Fibroblast of gingiva (primary cell): ENCODE measurements at places on chromosomes 3 and 15.
A peak's percentile ranks its signal among the peaks of the same experiment; 100 is the strongest.

- DNase-seq: no peak
These were observed 6.7 kb downstream of the VIPR1 start for GRCh38 chr3:42509111-42509510.

DNA sequence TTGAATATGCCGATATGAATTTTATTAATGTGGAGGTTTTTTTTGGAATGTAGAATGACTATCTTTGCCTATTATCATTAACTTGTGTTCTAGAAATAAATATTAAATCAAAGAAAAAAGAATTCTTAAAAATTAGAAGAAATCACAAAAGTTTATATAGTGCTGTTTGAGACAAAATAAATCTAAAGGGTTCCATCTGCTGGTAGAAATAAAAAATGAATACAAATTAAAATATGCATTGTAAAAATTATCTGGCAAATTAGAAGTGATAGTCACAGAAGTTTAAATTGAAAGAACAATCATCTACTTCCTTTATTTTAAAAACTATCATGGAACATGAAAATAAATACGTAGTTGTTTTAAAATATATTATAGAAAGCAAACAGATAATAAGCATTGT, 22.7 kb upstream of the ZBTB20 start:
- DNase-seq: no peak

DNA sequence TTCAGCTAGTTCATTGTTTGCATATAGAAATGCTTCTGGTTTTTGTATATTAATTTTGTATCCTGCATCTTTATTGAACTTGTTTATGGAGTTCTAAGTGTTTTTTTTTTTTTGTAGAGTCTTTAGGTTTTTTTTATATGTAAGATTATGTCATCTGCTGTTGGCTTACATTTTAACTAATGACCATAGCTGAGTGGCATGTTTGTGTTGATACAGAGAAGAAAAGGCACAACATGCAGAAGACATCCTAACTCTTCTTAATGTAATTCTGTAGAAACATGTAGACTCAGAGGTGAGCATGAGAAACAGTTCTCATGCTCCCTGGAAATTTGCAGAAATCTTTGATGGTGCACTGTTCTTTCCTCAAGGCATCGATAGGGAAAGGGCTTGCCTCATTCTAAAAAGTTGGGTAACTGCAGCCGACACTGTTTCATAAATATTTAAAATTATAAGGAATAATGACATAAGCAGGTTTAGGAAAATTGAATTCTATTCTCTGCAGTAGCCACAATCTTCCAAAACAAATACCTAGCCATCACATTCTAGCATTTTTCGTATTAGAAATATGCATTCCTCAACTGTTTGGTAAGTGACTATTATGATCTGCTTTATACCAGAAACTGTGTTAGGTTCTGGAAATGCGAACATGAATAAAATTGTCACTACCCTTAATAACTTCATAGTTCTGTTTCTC, 499.6 kb upstream of the KCNMB2 start:
- DNase-seq: peak; percentile 13

GRCh38 chr3:150449169-150449721, 41.1 kb downstream of the TSC22D2 start:
- DNase-seq: peak; percentile 68

GRCh38 chr3:2354702-2355101, 256.0 kb downstream of the CNTN4 start:
- DNase-seq: no peak

GRCh38 chr3:156908398-156908797, 82.2 kb downstream of the LEKR1 start:
- no peak for DNase-seq

GRCh38 chr3:141227752-141228151, 3.9 kb upstream of the PXYLP1 start:
- peak; percentile 52 for DNase-seq

DNA sequence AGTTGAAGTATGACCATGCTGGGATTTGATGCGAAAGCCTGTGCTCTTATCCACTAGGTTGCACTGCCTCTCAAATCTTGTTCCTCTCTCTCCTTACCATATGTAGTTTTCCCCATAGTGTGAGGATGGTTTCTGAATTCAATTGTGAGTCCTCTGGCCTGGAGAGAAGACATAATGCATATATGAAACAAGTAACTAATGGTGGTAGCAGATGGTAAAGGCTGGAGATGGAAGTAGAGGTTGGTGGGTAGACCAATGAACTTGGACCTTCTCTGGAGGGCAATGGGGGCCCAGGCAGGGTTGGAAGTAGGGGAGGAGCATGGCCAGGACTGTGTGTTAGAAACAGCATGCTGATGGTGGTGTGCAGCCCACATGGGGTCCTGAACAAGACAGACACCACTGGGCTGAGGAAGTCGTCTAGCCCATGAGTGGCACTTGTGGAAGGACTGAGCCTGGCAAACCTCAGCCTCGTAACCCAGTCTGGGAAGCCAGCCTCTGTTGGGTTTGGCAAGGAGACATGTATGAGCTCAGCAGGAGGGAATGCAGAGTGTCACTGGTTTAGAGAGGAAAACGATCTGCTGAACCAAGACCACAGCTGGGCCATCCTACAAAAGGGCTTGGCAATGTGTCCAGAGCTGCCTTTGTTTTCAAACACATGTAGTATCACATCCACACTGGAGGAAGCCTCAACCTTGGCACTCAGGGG, 18.5 kb upstream of the LMCD1 start:
- DNase-seq: peak; percentile 96

GRCh38 chr15:66823601-66824000, 121.6 kb downstream of the SMAD6 start:
- DNase-seq: no peak

DNA sequence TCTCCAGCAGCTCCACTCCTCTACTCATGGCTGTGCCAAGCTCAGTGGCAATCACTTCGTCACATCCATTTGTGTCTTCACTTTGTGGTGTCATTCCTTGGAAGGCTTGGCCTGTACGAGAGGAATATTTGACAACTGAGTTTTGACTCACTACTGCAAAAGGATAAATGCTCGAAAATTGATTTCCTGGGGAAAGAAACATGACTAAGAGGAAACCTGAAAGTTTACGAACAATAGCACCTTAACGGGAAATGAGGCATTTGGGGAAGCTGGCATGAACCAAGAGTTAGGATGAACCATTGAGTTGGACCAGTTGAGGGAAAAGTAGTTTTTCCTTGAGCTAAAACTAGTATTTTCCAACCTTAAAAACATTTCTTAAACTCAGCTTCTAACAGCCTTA, 74.2 kb upstream of the ABHD17C start:
- peak; percentile 19 for DNase-seq

DNA sequence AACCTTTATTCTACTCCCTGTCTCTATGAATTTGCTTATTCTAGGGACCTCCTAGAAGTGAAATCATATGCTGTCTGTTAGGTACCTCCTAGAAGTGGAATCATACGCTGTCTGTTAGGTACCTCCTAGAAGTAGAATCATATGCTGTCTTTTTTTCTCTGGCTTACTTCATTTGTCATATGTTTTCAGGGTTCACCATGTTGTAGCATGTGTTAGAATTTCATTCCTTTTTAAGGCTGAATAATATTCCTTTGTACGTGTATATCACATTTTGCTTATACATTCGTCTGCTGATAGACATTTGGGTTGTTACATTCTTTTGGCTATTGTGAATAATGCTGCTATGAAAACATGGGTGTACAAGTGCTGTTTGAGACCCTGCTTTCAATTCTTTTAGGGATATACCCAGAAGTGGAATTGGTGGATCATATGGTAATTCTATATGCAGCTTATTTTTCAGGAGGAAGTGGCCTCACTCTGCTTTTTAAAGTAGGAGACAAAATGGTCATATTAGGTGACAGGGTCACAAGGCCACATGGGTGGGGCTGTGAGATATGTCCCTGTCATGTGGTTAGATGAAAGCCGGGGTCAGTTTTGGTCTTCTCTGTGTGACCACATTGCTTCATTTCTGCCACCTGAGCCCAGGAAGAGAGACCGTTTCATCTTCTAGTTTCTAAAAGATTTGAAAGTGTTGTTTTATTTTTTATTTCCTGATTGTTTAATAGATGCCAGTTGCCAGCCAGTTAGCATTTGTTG, 76.7 kb downstream of the FLNB start:
- DNase-seq: no peak

GRCh38 chr3:128372281-128372680, 94.4 kb downstream of the DNAJB8 start:
- DNase-seq: no peak

DNA sequence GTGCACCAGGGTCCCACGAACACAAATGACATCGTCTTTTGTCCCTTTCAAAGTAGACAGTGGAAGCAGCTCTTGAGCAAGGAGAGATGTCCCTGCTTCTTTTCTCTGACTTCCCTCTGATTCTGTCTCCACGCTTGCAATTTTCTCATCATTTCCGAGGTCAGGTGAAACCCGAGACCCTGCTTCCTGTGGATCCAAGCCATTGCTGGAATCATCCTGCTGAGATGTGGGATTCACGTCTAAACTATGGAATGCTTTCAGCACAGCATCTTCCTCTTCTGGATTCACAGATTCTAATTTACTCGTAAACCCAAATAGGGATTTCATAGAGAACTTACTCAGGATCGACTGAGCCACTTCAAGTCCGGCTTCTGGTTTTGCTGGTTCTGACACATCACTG, 127.1 kb downstream of the FMN1 start:
- peak; percentile 57 for DNase-seq

DNA sequence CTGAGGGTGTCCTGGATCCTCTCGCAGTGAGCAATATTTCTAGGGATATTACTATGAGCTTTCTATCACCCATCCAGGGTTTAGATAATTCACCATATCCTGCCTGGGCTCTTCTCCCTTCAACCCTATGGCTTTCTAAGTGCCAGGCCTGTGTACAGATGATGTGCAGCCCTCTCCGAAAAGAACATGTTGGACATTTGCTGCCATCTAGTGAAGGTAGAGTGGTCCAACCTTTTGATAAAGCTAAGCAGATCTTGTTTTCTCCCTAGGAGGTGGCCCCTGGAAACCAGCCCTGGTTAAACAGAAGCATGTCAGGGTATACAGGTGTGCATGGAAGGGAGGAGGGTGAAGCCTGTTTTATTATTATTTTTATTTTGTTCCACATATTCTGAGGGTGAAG, 27.9 kb upstream of the SCN10A start:
- DNase-seq: peak; percentile 45

DNA sequence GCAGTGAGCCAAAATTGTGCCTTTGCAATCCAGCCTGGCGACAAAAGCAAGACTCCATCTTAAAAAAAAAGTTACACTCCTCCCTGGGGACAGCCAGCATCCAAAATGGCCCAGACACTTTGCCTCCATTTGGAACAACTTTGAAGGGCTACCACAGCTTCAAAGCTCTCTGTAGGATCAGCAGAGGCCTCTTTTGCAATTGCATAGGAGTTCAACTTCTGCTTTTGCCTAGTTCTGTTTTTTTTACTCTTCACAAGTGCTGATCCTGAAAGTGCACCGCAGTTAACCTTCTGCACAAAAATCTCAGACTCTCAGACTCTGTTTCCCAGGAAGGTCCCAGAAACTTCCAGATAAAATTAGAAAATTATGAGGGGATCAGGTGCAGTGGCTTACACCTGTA, 25.2 kb upstream of the SLC4A7 start:
- no peak for DNase-seq

DNA sequence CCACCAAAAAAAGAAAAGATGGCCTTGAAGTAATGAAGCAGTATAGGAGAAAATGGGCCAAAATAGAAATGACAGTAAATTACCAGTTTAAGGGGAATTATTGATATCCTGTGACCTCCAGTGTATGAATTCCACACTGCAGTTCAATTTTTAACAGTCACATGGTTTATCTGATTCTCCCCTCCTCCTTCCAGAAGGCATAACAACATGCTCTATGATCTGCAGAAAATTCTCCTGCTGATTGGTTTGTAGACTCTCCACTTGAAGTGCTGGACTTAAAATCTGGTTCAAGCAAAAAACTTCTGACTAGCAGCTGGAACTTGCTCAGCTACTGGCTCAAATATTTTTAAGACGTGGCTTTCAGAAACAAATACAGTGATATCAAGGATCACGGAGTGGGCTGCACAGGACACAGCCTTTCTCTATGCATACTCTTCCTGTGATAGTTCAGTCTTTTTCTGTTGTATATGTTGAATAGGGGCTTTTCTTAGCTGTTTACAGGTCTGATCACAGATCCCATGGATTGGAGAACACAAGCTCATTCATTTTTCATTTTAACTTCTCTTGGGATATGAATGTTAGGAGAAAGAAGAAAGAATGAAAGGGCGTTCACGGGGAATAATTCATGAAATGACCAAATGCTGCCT, 211.5 kb downstream of the LSAMP start:
- no peak for DNase-seq

GRCh38 chr3:182027366-182027765, 315.6 kb downstream of the SOX2 start:
- DNase-seq: no peak

DNA sequence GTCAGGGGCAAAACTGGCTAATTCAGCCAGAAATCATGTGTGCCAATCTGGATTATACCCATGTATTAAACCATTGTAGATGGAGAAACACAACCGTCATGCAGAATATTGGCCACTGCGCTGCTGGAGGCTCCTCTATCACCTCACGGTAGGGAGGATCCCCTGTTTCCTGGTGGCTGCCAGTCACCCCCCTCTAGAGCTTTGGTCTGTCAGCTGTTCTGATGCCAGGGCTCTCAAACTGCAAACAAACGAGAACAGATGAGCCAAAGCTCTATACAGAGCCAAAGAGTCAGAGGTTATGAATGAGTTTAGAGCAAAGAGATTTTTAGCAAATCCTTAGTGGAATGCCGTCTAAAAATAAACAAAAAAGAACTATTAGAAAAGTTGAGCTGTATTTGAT, 62.5 kb downstream of the IL20RB start:
- no peak for DNase-seq

DNA sequence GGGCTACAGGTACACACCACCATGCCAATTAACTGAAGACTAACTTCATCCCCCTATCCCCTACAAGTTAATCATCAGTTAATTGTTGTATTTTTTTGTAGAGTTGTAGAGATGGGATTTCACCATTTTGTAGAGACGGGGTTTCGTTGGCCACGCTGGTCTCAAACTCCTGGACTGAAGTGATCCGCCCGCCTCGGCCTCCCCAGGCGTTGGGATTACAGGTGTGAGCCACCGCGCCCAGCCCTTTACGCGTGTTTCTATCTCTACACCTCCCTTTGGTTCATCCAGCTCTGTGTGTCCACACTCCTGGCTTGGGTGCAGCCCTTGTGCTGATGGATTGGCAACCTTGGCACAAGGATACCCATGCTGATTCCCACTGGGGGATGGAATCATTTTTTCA, 258.8 kb downstream of the FAM43A start:
- DNase-seq: no peak

GRCh38 chr15:52023169-52023922, 4.3 kb downstream of the MAPK6 start:
- DNase-seq: no peak

GRCh38 chr15:59168536-59168935, 38.1 kb upstream of the LDHAL6B start:
- DNase-seq: no peak

- no peak for DNase-seq
These were observed 146.5 kb downstream of the LRRK1 start for GRCh38 chr15:101065570-101066221.
